ENCODE measurements at places on chromosomes 7 and 10. TPM values are rescaled to one million over a fixed set of nuclear protein-coding genes. Genes with fewer than 3 reads are reported as not detected.

Gene ITGB8
- total RNA-seq, result 0.31 TPM

Gene HOXA11
- 7.1 TPM for total RNA-seq

Gene PRPS1L1
- not detected for total RNA-seq

Gene ACTL6B
- total RNA-seq, result not detected

Gene C10orf67
- total RNA-seq, result not detected

Gene MAT1A
- total RNA-seq, result not detected

Gene MMRN2
- 14.6 TPM for total RNA-seq

Gene TYSND1
- 5.1 TPM for total RNA-seq

Gene HOXA9
- 30.3 TPM for total RNA-seq

Gene MYOZ1
- total RNA-seq, result 560 TPM

Gene CRTAC1
- total RNA-seq, result 0.56 TPM

Gene CCDC3
- 57.4 TPM for total RNA-seq

GRCh38 chr10:4652111-4653010 lies 173.6 kb upstream of the AKR1E2 start:
- H3K36me3 ChIP-seq, result no peaks in the 10 kb centered on the region
- H3K27ac ChIP-seq, result no peak overlapping the region
- no peaks in the 10 kb centered on the region for H3K27me3 ChIP-seq
- H3K4me3 ChIP-seq, result no peak overlapping the region

DNA sequence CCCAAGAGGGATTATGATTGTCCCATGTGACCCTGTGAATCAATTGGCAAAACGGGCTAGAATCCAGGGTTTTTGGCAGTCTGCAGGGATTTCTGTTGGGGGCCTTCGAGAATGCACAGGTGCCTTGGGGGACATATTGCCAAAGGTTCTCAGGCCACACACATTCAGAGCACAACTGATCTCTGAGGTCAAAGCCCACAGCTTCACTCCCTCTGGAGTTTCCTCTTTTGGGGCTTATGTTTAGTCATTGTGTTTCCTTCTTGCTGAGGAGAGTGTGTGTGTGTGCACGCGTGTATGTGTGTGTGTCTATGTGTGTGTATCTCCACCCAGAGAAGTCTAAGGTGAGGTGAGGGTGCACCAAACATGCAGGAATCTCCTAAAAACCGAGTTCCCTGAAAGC lies 8.8 kb downstream of the PPIF start:
- H3K4me3 ChIP-seq, result no peak overlapping the region
- no peak for DNase-seq
- H3K36me3 ChIP-seq, result no peaks in the 10 kb centered on the region
- peaks cover 13% of the 10 kb centered on the region for H3K4me1 ChIP-seq

- no peak for DNase-seq
- H3K4me1 ChIP-seq, result peaks cover 13% of the 10 kb centered on the region
- H3K4me3 ChIP-seq, result no peak overlapping the region
- H3K36me3 ChIP-seq, result peaks cover 3% of the 10 kb centered on the region
- no peak overlapping the region for H3K27ac ChIP-seq
These were observed 16.7 kb upstream of the ABCC2 start for GRCh38 chr10:99765672-99766301.

GRCh38 chr7:28729727-28730126 lies 228.4 kb downstream of the TRIL start:
- H3K27ac ChIP-seq, result no peak overlapping the region
- no peaks in the 10 kb centered on the region for H3K36me3 ChIP-seq

GRCh38 chr7:93838966-93839365 lies 51.6 kb downstream of the TFPI2 start:
- H3K36me3 ChIP-seq, result no peaks in the 10 kb centered on the region
- no peak overlapping the region for H3K27ac ChIP-seq
- H3K27me3 ChIP-seq, result no peaks in the 10 kb centered on the region
- no peak overlapping the region for H3K4me3 ChIP-seq

DNA sequence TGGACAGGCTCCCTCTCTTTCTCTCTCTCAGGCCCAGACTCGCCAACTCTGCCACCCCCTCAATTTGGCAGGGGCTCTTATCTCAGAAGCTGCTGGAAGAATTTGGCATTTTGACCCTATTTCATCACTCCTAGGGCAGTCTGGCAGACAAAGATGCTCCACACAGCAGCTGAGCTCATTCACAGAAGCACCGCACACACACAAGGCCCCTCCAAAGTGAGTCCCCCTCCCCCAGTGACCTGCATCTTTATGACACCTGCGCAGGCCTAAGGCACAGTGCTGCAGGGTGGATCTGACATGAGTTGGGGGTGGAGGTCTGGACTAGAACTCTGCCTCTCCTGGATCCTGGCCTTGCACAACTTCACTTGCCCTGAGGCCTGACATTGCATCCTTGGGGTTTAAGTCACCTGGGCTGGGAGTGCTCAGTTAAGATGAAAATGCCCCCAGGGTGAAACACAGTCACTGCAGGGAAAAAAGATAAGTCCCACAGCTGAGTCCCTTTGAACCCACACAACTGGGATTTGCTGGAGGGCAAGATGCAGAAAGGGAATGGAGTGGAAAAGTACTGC lies 41.1 kb upstream of the DUSP5 start:
- H3K27ac ChIP-seq, result no peak overlapping the region
- H3K4me3 ChIP-seq, result no peak overlapping the region
- peaks cover 3% of the 10 kb centered on the region for H3K4me1 ChIP-seq
- H3K36me3 ChIP-seq, result no peaks in the 10 kb centered on the region
- H3K27me3 ChIP-seq, result no peaks in the 10 kb centered on the region

GRCh38 chr10:99172128-99172738 lies 63.4 kb downstream of the HPSE2 start:
- no peak overlapping the region for H3K27ac ChIP-seq
- H3K4me3 ChIP-seq, result no peak overlapping the region
- H3K4me1 ChIP-seq, result no peaks in the 10 kb centered on the region
- no peak for DNase-seq
- H3K27me3 ChIP-seq, result no peaks in the 10 kb centered on the region
- no peaks in the 10 kb centered on the region for H3K36me3 ChIP-seq

- no peaks in the 10 kb centered on the region for H3K4me1 ChIP-seq
- H3K36me3 ChIP-seq, result no peaks in the 10 kb centered on the region
- H3K27ac ChIP-seq, result no peak overlapping the region
- no peak for DNase-seq
- no peak overlapping the region for H3K4me3 ChIP-seq
These were observed 77.1 kb upstream of the NME8 start for GRCh38 chr7:37771342-37771741.

DNA sequence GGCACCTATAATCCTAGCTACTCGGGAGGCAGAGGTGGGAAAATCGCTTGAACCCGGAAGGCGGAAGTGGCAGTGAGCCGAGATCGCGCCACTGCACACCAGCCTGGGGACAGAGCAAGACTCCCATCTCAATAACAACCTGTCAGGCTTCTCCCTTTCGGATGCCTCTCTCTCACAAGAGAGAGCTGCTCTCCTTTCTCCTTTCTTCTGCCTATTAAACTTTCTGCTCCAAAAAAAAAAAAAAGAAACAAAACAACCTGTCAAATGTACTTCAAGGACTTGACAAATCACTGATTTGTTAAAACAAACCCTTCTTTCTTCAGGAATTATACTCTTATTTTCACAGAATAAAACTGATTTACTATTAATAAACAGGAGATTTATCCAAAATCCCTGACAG lies 3.6 kb downstream of the PSAP start:
- no peaks in the 10 kb centered on the region for H3K36me3 ChIP-seq
- H3K4me1 ChIP-seq, result peaks cover 82% of the 10 kb centered on the region
- peak overlapping the region; percentile 97 for H3K27ac ChIP-seq
- no peak overlapping the region for H3K4me3 ChIP-seq

- no peaks in the 10 kb centered on the region for H3K27me3 ChIP-seq
- no peak for DNase-seq
- no peaks in the 10 kb centered on the region for H3K4me1 ChIP-seq
- no peak overlapping the region for H3K4me3 ChIP-seq
- no peaks in the 10 kb centered on the region for H3K36me3 ChIP-seq
- H3K27ac ChIP-seq, result no peak overlapping the region
These were observed 76.9 kb upstream of the ANK3 start for GRCh38 chr10:60466267-60467201.

GRCh38 chr10:117078168-117078837 lies 59.8 kb downstream of the VAX1 start:
- H3K27ac ChIP-seq, result no peak overlapping the region
- H3K4me1 ChIP-seq, result no peaks in the 10 kb centered on the region
- H3K27me3 ChIP-seq, result no peaks in the 10 kb centered on the region

GRCh38 chr7:33750177-33750576 lies 155.2 kb upstream of the BMPER start:
- DNase-seq, result no peak
- peaks cover 5% of the 10 kb centered on the region for H3K4me1 ChIP-seq
- H3K27ac ChIP-seq, result no peak overlapping the region
- H3K36me3 ChIP-seq, result no peaks in the 10 kb centered on the region
